H4 (cell line): ENCODE measurements at places on chromosomes 4 and X. TPM values are rescaled to one million over a fixed set of nuclear protein-coding genes. Genes with fewer than 3 reads are reported as not detected.

Gene ABCD1
- 8.6 and 9.1 TPM in 2 replicates for total RNA-seq

Gene APOO
- total RNA-seq, result 40.5 and 58.9 TPM in 2 replicates

Gene BEND2
- not detected in 2 replicates for total RNA-seq

DNA sequence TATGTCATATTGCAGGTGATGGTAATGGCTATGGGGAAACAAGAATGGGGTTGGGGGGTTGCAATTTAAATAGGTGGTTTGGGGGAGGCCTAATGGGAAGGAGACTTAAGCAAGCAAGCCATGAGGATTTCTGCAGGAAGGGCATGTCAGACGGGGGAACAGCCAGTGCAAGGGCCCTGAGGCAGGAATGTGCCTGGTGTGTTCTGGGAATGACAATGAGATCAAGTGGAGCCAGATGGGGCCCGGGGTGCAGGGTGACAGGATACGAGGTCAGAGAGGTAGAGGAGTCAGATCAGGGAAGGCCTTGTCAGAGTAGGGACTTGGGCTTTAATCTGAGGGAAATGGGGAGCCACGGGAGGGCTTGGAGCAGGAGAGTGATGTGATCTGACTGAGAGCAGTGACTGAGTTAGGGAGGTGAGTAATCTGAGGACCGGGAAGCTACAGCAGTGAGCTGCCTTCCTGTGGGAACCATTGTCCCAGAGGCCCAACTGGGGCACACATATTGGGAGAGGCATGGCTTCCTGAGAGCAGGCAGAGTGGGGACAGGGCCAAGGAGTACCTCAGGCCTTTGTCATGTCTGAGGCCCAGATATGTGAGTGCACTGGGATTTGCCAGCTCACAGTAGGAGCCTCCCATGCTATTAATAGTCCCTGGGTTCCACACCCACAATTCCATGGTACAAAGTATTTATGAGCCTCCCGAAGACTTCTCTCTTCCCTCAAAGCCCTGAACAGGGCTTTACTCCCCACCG is 139.8 kb downstream of the BCOR start:
- no peak for DNase-seq

Gene IRS4
- total RNA-seq, result 0.06 and 0.10 TPM in 2 replicates

Gene FHIP1A
- 1.8 and 5.5 TPM in 2 replicates for total RNA-seq

DNA sequence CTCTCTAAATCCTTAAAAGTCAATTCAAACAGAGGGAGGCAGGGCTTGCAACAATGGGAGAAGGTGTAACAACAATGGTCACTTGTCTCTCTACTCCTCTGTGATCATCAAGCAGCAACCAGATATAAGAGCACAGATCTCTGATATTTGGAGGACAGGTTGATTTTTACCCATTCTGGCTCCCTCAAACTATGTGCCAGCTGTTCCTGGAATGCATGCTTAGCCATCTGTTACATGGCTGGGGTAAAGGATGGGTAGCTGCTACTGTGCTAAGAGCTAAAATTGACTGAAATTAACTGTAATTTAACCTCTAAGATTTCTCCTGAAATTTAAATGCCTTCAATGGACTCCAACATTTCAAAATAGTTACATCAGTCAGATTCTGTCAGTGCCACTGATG is 1459.9 kb downstream of the PCDH7 start:
- no peak for DNase-seq

Gene CYBB
- 0.02 and 0.23 TPM in 2 replicates for total RNA-seq

- peak; percentile 51 for DNase-seq
Measured at GRCh38 chr4:71268166-71268565, 70.7 kb upstream of the SLC4A4 start.

Gene WNK3
- 0.37 and 0.58 TPM in 2 replicates for total RNA-seq

Gene PPP1R2C
- not detected in 2 replicates for total RNA-seq

DNA sequence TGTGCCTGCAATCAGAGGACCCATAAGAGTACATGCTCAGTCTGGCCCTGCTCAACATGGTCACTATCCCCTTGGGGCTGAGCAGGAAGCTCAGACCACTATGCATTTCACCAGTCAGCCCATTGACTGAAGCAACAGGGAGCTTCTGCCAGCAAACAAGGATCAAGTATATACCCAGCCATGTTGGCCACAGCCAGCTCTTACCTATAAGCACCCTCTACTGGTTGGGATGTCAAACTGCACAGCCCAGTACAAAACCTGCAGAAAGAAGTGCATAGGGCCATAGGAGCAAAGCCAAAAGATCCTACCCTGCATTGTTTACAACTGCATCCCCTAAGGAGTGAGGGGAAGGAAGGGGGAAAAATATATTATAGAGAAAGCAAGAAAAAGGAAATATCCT is 214.4 kb upstream of the CPEB2 start:
- DNase-seq, result peak; percentile 39

DNA sequence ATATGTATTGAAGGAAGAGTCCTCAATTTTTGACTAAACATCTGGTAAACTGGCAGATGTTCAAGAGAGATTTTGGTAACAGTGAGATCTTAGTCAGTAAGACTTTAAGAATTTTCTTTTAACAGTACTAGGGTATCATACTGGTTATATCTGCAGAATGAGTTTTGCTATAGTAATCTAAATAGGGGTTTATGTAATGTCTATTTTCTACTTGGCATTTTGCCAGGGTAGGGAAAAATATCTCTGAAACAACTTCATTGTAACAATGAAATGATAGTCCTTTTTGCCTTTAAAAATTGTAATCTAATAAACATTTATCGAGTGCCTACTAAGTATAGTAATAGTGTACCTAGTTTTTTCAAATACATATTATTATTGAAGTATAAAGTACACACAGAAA is 32.1 kb downstream of the XK start:
- DNase-seq, result no peak

Gene FRAS1
- 0.43 and 1.8 TPM in 2 replicates for total RNA-seq

Gene SPACA5
- not detected in 2 replicates for total RNA-seq

- DNase-seq, result no peak
Measured at GRCh38 chr4:140233791-140234696, 80.1 kb upstream of the MAML3 start.

- DNase-seq, result no peak
Measured at GRCh38 chr4:121400632-121401031, 19.8 kb upstream of the QRFPR start.

Gene AMBN
- total RNA-seq, result 0.19 TPM in 1 of 2 replicates, not detected in the other

- no peak for DNase-seq
Measured at GRCh38 chr4:138671106-138671505, 344.5 kb upstream of the NOCT start.

DNA sequence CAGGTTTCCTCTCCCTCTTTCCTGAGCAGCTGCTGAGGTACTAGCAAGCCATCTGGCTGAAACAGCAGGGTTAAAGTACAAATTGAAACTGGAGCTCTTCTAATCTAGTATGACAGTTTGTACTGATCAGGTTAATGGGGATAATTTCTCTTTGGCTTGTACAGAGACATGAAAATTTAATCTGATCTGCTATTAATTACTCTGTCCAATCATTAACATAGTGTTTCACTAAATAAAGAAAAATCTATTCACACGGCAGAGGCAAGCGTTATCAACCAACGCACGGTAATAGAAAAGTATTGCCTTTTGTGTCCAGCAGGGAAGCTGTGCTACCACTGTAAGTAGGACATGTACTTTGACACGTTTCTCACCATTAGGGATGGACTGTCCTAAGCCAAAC is 71.1 kb downstream of the IGSF1 start:
- DNase-seq, result no peak

Gene RHOXF1
- not detected in 2 replicates for total RNA-seq

- DNase-seq, result no peak
Measured at GRCh38 chr4:71586087-71586763, 197.7 kb downstream of the GC start.

Gene LIAS
- total RNA-seq, result 13.6 and 16.6 TPM in 2 replicates

GRCh38 chr4:152981842-152982241 is 45.7 kb downstream of the FHDC1 start:
- peak; percentile 36 for DNase-seq

DNA sequence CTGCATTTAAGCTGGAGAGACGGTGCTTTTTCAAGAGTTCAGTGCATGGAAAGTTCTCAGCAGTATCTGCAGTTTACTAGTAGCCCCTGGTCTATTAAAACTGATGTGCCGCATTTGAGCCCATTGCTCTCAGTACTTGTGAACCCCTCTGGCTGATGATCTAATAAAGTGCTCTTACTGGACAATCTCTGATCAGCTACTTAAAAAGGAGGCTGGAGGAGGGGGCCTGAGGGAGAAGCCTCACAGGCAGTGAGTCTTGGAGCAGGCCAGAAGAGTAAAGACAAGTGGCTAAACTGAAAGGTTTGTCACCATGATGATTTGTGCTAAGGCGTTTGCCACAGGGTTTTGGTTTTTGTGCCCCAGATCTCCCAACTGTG is 138.5 kb downstream of the ARX start:
- DNase-seq, result no peak

- DNase-seq, result no peak
Measured at GRCh38 chr4:1400831-1401408, 5.3 kb downstream of the NKX1-1 start.

- DNase-seq, result no peak
Measured at GRCh38 chr4:36308150-36308549, 26.7 kb downstream of the DTHD1 start.

DNA sequence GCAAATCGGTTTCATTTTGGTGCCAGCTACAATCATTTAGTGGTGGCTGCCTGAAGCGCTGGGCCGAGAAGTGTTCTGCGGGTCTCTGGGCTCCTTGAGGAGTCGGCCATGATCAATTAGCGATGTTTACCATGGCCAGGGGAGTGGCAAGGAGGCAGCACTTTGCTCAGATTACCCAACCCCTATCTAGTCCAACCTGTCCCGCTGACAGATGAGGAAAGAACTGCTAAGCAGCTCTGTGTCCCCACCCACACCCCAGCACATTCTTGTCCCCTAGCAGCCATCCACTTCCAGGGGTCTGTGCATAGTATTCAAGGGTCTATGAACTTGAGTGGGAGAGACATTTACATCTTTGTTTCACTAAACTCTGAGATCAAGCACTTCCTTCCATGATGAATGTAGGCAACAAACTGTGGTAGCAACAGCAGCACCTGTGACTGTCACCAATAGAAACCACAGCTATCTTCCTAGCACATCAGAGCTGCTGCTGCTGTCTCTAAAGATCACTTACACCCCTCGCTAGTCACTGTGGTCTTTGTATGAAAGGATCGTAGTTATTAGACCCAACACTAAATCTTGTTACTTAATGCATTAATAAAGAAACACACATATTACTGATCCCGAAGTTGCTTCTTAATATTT is 331.6 kb downstream of the BCOR start:
- no peak for DNase-seq
